ENCODE measurements at places on chromosomes 6 and 20.

DNA sequence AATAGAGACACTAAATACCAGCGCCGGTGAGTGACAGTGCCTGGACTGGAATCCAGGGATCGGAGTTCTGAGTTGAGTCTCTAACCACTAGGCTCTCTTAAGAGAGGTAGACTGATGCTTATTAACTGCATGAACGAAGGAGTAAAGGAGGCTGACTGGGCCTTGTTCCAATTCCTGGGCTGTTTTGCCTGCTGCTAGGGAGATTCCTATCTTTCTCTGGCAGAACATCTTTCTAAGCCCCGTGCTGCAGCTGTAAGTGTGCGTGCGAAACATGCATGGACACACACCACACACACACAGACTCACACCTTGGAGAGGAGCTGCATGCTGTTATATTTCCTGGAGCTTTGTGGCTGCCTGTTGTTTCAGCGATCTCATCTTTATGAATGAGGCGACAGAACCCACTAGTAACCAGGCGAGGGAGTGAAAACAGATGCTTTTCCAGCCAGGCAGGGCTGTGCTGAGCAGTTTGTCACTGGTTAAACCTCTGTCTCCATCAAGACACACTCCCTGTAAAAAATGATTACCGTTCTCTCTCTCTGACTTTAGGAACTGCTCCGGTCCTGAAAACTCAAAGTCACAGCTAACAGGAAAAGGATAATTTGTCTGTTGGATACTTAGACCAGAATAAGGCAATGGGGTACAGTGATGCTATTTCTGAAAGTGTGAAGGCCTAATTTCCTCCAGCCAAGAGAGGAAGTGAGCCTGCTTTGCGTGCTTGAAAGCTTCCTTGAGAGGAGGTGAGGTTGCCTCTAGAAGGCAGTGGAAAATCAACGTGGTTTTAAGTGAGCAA lies 157.4 kb upstream of the ZNF217 start:
- no peak for DNase-seq

DNA sequence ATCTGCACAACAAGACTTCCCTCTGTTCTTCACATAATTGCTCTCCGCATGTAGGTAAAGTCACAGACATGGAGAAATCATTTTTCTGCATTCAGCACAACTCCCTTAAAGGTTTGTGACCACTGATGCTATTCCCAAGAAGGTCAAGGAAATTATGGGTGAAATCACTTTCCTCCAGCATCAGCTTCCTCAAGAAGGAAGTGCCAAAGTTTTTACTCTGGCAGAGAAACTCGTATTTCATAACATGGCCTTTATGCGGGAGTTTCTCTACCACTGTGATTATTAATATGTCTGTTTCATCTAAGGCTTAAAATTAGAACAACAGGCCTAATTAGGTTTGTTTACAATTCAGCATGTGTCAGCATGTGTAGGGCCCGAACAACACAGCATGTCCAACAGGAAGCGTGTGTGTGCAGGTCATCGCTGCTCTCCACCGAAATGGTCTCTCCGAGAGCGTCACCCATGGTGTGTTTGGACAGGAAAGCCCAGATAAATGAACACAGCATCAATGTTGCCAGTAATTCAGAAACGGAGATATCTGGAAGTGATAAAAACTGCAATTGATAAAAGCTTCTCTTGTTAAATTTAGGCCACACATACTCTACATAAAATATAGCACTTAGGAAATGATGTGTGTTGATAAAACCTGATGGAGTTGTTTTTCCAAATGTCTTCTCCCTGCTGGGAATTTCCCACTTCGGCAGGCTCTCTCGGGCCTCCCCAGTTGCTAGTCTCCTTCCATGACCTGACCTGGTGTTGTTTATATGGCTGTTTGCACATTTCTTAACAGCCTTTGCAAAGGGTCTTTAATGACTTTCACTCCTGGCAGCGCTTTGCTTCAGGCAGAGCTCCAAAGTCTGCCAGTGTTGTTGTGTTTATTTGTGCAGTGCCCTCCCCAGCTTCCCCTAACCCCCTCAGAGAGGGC lies 265.1 kb upstream of the CEP162 start:
- no peak for DNase-seq

GRCh38 chr6:110756817-110757216 lies 58.5 kb downstream of the CDK19 start:
- DNase-seq: no peak

DNA sequence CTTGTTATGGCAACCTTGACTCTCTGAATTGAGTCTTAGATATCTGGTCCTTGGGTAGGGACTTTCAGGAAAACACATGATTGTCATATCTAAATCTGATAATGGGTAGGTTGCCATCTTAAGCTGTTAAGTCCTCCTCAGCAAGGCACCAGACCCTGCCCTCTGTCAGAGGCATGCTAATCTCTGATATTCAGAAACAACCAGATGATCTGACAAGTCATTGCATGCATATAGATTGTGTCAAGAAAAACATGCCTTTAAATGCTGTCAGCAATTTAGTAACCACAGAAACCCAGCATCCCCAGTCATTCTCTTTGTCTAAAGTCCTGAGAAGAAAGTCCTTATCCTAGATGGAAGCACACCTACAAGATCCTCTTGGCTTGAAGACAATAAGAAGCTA lies 149.1 kb downstream of the EDN1 start:
- no peak for DNase-seq

- DNase-seq: no peak
Observed at GRCh38 chr6:26243752-26244151, 121.2 kb upstream of the BTN3A2 start.

GRCh38 chr6:29524044-29524443 lies 35.5 kb downstream of the UBD start:
- no peak for DNase-seq

GRCh38 chr20:52804497-52805295 lies 167.5 kb upstream of the TSHZ2 start:
- no peak for DNase-seq
